Right lobe of liver (tissue), 6 donors: ENCODE measurements at places on chromosomes 5 and 9. TPM values are rescaled to one million over a fixed set of nuclear protein-coding genes. Genes with fewer than 3 reads are reported as not detected.

DNA sequence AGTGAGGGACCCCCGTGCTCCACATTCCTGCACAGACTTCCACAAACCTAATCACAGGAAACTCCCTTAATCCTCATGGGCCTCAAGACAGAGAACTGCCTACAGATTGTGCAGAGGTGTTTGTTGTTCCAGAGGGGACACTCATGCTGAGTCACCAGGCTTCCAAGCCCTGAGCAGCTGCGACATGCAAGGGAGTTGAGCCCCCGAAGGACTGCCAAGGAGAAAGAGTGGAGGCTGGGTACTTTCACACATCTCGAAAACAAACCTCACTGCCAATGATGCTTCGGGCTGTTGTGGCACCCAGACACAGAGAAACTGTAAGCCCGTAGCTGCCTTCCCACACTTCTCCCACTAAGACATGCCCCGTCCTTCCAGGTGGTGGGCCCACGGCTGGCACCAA lies 480.8 kb downstream of the CDH12 start:
- no peak for DNase-seq

- DNase-seq: no peak
Measured at GRCh38 chr9:647522-647921, 194.0 kb upstream of the DMRT1 start.

DNA sequence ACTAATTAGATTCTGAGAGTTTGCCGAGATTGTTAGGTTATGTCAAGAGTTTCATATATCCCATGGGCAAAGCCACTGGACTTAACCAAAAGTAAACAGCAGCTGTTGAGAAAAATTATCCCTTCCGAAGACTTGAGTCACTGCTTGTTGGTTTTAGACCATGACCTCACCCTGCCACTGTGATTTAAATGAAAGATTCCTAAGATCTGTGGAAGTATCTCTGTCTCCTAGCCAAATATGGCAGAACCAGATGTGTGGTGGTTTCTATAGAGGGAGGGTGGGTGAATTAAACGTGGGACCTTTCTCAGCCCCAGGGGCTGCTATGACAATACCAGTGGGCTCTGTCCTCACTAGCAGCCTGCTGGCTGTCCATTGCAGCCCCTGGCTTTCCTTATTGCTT lies 19.3 kb downstream of the DMRT3 start:
- DNase-seq: no peak

DNA sequence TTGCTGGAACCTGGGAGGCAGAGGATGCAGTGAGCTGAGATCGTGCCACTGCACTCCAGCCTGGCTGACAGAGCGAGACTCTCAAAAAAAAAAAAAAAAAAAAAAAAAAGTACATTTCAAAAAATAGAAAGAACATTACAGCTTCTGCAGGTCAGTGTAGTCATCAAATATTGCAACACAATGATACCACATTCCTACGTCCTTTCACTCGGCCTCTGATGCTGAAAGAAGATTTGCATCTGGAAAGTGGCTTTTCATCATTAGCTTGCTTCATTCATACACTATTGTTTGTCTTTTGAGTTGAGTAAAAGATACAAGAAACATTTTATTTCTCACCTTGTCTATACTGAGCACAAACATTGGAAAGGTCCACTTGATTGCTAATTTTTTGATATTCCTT lies 59.6 kb upstream of the CPLANE1 start:
- no peak for DNase-seq

- DNase-seq: no peak
Measured at GRCh38 chr9:136100700-136101614, 5.9 kb upstream of the NACC2 start.

DNA sequence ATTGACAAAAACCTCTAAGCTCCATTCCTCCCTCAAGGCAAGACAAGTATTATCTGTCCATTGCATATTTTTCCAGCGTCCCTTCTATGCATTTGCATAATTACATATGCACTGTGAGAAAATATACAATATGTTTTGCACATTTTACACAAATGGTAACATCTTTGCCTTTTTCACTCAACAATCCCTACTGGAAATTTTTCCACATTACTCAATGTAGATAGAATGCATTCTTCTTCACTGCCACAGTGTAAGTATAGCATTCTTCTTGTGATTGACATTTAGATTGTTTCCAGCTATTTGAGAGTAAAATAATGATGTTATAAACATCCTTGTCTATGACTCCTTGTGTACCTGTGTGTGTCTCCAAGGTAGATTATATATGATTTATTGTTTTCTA lies 205.0 kb downstream of the SLIT3 start:
- no peak for DNase-seq

DNA sequence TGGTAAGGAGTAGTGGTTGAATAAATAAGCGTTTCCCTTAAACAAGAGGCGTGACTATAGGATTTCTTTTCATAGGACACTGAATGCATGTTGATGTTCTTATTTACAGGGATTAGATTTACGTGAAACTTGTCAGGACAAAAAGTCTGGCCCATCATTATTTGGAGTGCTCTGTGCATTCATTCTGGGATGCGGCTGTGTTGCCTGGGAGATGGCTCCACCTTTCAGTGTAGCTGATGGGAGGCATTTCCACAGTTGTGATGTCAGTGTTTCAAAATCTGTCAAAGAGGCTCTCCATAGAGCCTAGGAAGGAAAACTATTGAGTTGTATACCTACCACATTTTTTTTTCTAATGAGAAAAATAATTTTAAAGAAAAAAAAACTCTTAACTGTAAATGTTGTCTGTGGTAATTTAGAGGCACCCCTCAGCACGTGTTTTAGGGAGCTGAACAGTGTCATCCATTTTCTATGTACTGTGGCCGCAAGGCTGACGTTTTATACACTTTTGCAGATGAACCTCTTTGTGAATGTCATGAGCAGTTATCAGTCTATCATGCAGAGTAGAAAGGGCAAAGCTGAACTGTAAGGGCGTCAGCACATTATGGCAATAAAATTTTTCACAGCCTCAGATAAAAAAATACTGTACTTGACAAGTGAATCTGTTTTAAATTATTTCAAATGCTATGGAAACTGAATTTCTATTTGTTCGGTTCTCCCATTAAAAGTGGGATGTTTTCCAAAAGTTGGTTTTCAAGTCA lies 202.7 kb downstream of the PBX3 start:
- no peak for DNase-seq

The TLE1 gene
- total RNA-seq: 57.5 TPM

The AGXT2 gene
- total RNA-seq: 88.2 TPM

The PRR16 gene
- 0.18 TPM for total RNA-seq

The SEPTIN8 gene
- 14.6 TPM for total RNA-seq

The PITX1 gene
- total RNA-seq: not detected
